ENCODE measurements at places on chromosomes 16 and 17.

GRCh38 chr17:11825572-11826209 lies 171.6 kb downstream of the ZNF18 start:
- no peak for DNase-seq

- DNase-seq, result no peak
Measured at GRCh38 chr17:77886387-77886728, 72.1 kb upstream of the TNRC6C start.

DNA sequence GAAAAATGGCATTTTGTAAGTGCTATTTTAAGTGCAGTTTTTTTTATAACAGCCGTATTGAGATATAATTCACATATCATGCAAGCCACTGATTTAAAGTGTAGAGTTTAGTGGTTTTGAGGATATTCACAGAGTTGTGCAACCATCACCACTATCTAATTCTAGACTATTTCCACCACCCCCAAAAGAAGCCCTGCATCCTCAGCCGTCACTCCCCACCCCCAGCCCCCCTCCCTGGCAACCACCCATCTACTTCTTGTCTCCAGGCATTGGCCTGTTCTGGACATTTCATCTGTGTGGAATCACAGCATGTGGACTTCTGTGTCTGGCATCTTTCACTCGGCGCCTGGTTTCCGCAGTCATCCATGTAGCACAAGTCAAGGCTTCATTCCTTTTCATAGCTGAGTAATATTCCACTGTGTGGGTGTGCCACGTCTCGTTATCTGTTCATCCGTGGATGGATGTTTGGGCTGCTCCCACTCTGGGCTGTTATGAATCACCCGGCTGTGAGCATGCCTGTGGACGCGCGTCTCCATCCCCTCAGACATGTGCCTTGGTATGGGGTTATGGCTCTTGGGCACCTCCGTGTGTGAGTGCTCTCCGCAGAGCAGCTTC lies 138.4 kb upstream of the CIBAR2 start:
- DNase-seq, result no peak

DNA sequence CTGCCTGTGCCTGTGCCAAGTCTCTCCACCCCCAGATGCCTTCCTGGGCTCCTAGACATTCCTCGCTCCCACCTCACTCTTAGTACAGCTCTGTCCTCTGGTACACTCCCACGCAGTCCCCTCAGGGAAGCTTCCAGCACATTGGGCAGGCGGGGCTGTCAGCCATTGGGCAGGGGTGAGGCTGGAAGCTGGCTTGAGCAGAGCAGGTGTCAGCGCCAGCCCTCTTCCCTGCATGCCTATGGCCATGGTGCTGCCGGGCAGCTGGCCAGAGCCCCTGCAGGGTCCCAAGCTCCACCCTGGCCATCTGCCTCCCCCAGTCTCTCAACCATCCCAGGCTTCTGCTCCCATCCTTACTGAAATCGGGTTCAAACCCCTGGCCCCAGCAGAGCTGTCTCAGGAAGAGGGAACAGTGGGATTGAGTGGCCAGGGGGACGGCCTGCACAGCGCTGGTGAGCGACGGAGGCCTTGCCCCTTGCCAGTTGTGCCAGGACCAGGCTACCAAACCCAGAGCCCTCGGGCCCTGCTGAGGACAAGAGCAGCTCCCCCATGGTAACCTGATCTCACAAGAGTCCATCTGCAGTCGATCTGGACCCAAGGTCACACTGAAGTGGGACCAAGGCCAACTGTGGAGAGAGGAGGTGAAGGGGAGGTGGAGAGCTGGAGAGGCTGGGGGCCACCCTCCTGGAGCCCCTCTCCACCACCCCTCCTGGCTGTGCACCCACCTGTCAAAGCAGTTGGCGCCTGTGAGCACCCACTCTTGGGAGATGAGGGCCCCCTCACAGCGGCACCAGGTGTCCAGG lies 2.4 kb upstream of the B9D1 start:
- no peak for DNase-seq

GRCh38 chr16:52320930-52321439 lies 226.0 kb downstream of the TOX3 start:
- DNase-seq, result no peak

GRCh38 chr17:57477522-57478362 lies 221.4 kb downstream of the MSI2 start:
- DNase-seq, result no peak

DNA sequence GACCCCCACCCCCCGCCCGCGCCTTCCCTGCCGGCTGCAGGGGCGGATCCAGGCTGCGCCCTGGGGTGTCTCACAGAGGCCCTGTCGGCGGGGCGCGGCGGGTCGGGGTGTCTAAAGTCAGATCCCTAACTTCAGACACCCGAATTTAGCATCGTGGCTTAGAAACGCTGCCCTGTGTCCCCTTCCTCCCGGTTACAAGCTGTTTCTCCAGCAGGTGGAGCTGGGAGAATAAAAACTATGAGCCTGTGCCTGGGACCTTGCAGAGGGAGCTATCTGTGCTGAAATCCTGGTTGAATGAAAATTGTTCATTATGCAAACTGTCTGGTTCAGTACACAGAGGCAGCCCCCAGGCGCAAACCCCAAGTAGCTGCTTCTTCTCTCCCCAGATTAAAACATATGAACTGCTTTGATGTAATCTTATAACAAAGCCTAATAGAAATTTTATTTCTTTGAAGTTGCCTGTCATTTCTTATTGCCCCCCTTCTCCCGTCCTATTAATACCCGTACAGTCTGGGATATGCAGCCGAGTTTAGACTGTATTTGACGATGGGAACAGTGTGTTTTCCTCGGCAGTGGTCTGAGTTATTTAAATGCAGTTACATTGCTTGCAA lies 79.0 kb downstream of the RPA1 start:
- peak; percentile 47 for DNase-seq

DNA sequence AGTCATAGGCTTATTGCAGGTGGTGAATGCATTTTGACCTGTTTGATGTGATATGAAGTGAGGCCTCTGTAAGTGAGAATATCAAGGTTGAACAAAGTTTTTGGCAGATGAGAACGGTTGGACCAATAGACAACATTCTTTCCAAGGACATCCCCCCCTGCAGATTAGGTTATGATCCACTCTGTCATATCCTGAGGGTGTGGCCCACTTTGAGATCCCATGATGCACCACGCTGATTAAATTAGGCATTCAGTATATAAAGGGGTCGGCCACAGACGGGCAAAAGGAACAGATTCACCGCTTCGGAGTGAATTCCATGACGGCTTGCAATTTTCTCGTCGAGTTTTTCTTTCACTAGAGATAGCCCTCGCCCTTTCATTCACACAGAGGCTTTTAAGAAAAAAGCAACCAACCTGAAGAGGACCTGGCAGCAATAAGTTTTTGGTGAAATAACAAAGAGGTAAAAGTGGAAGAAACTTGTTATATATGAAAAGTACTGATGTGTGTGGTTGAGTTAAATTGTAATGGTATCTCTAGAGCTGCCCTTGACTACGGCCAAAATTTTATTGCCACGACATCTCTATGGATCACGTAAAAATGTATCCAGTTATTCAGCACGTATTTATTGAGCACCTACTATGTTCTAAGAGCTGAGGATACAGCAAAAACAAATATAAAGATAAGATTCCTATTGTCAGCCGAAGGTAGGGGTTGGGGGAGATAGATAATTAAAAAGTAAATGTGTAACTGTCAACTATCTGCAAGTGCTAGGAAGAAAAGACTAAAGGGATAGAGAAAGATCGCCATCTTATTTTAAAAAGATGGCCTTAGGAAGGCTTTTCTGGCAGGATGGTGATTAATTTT lies 1.7 kb upstream of the RBBP6 start:
- DNase-seq, result no peak

GRCh38 chr17:46726206-46726605 lies 92.3 kb downstream of the WNT3 start:
- DNase-seq, result no peak

DNA sequence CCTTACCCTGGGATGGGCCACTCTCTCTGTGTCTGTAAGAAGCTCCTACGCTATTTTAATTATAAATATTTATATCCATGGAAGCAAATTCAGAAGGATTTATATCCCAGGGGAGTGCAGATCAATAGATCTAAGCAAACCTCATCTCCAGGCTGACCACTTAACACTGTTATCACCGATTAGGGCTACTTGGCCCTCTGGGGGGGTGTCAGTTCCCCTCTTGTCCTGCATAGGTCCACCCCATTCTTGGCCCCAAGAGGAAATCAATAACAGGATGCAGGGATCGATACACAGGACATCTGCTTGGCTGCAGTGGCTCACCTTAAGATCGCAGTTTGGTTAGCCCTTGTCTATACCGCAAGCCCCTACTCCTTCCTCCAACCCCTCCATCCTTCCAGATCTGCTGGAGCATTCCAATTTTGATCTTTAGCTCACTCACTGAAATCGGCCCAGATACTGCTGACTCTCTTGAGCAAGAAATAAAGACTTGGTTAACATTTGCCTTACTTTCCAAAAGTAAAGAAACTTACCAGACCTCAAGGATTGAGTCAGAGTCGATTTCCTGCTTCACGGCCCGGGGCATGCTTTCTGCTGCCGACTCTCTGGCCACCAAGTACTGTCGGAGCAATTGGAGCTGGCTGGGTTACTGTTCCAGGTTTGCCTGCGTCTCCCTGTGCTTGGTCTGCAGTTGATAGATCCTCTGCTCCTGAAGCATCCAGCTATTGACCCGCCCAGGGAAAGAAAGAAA lies 112.3 kb upstream of the PMFBP1 start:
- DNase-seq, result no peak

GRCh38 chr16:88686062-88686438 lies 257 bp downstream of the SNAI3 start:
- peak; percentile 58 for DNase-seq

DNA sequence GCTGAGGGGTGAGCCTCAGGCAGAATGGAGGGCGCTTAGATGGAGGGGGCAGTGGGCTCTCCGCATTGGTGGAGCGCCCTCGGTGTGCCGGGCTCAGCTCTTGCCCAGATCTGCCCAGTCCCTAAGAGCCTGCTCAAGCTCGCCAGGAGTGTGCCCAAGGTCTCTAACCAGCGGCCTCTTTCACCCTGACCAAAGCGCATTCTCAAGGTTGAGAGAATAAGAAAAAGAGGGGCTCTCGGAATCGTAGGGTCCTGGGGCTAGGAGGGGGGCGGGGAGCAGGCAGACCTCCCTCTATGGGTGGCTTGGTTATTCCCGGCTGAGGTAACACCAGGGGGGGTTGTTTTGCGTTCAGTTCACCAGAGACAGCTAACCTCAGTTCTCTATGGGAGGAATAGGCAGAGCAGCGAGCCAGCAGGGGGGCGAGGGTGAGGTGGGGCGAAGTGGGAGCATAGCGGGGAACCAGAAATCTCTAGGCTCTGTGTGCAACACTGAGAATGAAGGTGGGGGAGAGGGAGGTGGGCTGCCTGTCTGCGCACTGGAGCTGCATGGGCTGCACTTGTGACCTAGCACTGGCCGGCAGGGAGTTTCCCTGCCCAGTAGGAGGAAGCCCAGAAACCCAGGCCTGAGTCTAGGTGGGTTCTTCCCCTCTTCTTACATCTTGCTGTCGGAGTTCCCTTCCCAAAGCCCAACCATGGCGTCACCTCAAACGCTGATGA lies 3.0 kb downstream of the TMEM132E start:
- DNase-seq, result no peak

DNA sequence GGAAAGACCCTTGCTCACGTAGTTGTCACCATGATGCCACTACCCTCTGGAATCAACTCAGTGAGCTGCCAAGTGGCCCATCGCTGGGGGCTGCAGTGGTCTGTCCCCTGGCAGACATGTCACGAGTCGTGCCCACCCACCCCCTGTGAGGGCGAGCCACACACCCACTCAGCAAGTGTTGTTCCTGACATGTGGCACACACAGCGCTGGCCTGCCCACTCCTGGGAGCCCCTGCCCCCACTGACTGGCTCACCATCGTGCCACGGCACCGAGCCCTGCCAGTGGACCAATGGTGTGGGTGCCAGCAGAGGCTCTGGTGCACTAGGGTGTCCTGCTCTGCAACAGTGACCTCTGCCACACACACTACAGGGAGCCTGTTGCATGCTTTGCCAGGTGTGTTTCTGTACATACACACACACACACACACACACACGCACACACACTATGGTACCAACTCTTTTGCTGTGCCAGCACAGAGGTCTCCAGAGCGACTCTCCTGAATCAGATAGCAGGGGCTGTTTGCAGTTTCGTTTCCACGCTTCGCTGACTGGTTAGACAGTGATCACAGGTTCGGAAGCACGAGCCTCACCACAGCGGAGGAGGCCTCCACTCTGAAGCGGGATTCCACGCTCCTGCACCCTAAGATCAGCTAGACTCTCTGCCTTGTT lies 7.7 kb downstream of the RTN4RL1 start:
- no peak for DNase-seq

GRCh38 chr16:14377326-14377725 lies 252.7 kb downstream of the PARN start:
- no peak for DNase-seq

GRCh38 chr16:50741225-50741780 lies 583 bp upstream of the CYLD start:
- no peak for DNase-seq

DNA sequence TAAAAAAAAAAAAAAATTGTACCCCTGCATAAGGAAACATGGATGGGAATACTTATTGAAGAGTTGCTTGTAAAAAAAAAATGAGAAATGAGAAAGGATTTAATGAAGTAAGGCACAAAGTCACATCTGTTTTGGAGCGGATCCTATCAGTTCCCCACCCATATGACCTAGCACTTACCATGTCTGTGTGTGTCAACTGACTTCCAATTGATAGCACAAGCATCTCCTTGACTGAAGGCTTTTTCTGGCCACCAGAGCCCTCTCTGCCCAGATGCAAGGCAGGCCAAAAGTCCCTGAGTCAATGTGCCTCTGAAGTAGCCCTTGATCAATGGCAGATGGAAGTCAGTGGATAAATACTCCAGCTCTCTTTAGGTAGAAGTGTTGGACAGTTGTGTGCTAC lies 13.4 kb upstream of the NLK start:
- DNase-seq, result no peak

GRCh38 chr16:22388101-22388644 lies 13.8 kb upstream of the CDR2 start:
- no peak for DNase-seq

DNA sequence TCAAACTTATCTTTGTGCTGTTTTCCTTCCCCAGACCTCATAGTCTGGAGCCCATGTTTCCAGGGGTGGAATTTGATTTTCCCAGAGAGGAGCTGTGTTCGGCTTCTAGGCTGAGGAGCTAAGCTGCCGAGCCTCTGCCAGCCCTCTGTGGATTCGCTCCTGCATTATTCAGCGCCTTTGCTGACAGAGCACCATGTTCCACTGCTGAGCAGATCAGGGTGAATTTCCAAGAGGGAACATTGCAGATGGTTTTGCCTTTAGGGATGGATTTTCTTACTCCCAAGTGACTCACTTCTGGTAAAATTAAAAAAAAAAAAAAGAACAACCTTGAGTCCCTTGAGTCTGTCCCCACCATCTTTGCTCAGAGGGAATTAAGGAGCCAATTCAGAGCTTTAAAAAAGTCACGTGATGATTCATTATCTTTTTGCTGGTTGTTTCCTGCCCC lies 229.5 kb downstream of the PRKCA start:
- no peak for DNase-seq

- no peak for DNase-seq
Measured at GRCh38 chr16:11152677-11153331, 103.2 kb downstream of the SOCS1 start.

GRCh38 chr16:84451781-84452180 lies 52.7 kb downstream of the MEAK7 start:
- DNase-seq, result no peak

DNA sequence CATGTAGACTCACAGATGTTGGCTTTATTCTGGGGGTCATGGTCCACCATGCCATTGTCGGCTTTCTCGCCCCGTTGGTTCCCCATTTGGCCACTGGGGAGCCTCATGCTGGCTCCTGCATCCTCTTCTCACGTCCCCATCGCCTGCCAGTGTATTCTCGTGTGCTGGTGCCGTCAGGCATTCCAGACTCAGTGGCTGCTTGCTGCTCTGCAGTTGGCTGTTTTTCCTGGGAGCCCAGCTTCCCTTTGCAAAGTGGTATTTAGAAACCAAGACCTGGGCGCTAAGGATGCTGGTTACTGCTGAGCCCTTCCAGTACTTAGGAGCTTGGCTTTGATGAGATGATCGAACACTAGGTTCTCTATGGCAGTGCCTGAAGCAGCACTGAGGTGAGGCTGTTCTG lies 19.1 kb downstream of the CRAMP1 start:
- DNase-seq, result no peak
